ENCODE measurements at places on chromosomes 2 and 18.

- peak; percentile 18 for DNase-seq
These were observed 194.5 kb upstream of the LRRTM1 start for GRCh38 chr2:80499095-80499494.

GRCh38 chr2:28320009-28320365, 72.7 kb upstream of the FOSL2 start:
- no peak for DNase-seq

GRCh38 chr2:189150033-189150432, 29.5 kb downstream of the COL5A2 start:
- no peak for DNase-seq

DNA sequence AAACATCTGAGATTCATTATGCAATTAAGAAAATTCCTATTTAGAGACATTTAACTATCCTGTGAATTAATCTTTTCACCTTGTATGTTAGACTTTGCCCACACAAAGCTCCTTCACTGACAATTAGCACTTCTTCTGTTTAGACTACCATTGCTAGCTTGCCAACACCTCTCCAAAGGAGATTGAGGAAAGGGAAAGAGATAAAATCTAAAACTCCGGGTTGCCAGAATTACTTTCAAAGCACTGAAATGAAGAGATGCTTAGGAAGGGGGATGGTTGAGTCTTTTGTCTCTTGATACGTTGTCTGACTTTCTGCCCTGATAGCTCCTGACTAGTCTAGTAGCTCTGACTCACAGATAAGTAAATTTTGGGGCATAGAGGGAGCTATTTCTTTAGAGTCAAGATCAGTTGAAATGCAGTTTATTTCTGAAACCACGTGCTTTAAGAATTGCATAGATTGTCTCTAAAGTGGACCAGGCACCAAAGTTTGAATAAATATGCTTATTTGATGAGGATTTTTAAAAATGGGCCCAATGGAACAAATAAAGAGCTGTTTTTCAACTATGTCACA, 74.1 kb upstream of the DSEL start:
- no peak for DNase-seq

DNA sequence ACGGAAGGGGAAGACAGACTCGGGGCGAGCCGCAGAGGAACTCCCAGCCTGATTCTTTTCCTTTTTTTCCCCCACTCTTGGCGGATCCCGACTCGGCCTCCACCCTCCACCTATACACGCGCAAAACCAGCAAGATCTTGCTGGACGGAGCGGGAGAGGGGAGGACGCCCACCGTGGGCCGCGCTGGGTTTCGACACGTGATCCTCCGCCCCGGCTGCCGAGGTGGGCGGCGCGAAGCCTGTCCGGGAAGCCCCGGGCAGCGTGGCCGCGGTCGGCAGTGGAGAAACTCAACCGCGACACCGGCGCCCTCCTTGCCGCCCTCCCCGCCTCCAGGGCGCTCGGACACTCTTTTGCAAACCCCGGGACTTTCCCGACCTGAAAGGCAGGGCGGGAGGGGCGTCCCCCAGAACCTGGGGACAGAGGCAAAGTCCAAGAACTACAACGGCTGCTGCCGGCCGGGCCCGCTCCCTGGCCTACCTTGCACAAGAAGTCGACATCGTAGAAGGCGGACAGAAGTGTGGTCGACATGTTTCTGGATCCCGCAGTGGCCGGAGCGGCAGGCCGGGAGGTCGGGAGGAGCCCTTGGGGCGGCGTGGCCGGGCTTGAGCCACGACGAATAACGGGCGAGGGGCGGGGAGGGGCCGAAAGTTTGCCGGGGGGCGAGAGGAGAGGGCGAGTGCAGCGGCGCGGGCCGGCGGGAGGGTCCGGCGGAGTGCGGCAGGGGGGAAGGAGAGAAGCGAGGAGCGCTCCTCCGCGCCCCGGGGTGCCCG, 433 bp downstream of the ZFP36L2 start:
- DNase-seq = peak; percentile 77

GRCh38 chr2:170339750-170340692, 162.1 kb downstream of the MYO3B start:
- no peak for DNase-seq

- no peak for DNase-seq
These were observed 582.6 kb downstream of the NRXN1 start for GRCh38 chr2:50449306-50449705.

DNA sequence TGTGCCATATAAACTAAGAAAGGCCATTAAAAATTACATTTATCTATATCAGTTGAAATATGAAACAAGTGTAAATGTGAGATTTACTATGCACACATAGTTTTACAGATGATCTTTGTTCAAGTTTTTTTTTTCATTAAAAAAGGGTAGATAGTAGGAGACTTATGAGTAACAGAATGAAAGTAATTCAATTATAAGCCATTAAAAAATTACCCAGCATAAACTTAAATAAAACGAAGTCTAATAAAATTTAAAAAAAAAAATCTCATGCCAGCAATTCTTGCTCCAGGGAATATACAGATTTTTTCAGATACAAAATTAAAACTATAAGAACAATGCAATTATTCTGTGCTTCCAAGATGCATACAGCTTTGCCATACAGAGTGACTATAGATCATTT, 118.3 kb upstream of the RNU4ATAC start:
- DNase-seq = no peak

GRCh38 chr2:240395448-240395847, 40.0 kb upstream of the GPC1 start:
- DNase-seq = no peak

DNA sequence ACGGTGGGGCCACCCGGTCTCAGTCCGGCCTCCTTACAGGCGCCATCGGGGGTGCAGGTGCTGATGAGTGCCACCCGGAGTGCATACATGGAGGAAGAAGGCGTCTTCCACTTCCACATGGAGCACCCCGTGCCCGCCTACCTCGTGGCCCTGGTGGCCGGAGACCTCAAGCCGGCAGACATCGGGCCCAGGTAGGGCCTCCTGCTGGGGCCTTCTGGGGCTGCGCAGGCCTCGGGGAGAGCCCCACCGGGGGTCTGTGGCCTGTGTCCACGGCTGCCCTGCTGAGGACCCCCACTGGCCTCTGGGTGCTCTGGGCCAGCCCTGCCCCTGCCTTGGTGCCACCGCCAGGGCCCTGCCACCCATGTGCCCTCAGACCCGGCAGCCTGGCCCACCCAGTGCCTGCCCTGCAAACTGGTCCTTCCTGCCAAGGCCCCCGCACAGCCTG, 4.8 kb downstream of the RNPEPL1 start:
- DNase-seq = no peak

DNA sequence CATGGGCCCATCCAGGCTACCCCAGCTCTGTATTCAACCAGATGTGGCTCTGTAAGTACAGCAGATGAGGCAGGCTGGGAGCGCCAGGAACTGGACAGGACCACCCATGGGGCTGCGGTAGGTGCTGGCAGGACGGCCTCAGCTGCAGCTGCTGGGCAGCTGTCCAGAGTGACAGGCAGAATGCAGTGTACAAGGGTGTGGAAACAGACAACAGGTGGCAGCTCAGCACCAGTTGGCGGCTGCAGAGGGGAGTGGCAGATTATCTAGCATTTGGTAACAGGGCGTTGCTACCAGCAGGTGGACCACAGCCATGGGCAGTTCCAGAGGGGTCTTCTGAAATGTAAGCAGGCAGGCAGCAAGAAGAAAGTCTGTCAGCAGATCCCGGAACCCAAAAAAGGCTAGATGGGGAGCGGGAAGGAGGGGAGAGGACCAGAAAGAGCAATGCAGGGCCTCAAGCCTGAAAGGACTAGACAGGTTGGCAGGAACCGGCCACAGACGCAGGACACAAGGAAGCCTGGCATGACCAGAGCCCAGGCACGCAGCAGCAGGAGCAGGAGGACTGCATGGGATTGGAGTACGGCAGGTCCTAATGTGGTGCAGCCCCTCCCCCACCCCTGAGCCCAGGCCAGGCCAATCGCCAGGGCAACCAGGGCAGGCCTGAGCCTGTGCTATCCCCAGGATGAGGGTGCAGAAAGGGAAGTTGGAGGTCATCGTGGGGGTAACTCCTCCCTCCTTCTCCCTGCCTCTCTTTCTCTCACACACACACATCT, 24.7 kb downstream of the PKDCC start:
- DNase-seq = peak; percentile 54

DNA sequence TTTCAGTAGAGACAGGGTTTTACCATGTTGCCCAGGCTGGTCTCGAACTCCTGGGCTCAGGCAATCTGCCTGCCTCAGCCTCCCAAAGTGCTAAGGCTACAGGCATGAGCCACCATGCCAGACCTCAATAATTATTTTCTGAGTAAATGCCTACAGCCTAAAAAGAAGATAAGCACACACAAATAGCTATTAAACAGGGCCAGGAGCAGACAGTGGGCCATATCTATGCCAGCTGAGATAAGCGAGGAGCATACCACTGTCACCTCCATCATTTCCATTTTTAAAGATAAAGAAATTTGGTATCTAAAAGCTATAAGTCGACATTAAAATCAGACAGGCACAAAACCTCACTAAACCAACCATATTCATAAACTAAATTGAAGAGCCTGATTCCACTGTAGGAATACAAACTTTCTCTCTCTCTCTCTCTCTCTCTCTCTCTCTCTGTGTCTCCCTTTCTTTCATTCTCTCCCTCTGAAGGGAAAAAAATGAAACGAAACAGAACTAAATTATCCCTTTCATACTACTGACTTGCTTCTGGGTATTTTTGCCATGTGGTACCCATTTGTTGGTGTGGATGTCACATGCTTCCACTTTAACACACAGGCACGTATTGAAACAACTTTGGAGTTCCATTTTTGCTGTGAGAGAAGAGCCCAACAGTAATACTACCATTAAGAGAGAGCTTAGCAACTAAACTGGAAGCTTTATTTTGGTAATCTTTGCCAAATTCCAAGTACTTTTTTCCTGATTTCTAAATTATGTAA, 51.0 kb downstream of the FARSB start:
- no peak for DNase-seq

GRCh38 chr2:150609831-150610582, 122.5 kb upstream of the RND3 start:
- DNase-seq = no peak

DNA sequence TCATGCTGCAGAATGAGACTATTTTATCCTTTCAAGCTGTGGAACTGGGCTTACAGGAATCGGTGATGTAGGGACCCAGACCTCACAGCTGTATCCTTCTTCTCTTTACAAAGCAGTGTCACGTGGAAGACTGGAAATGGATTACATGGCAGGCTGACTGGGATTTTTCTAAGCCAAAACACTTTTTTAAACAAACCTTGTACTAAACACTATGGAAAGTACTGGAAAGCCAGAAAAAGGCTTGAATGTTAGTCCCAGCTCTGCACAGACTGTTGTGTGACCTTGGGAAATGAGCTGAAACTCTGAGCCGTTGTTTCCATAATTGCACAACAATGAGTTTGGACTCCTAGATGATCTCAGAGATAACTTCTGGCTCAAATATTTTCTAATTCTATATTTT, 7.6 kb upstream of the ADAM23 start:
- DNase-seq = peak; percentile 33

- peak; percentile 24 for DNase-seq
These were observed 195.5 kb downstream of the L3MBTL4 start for GRCh38 chr18:6219116-6219717.

DNA sequence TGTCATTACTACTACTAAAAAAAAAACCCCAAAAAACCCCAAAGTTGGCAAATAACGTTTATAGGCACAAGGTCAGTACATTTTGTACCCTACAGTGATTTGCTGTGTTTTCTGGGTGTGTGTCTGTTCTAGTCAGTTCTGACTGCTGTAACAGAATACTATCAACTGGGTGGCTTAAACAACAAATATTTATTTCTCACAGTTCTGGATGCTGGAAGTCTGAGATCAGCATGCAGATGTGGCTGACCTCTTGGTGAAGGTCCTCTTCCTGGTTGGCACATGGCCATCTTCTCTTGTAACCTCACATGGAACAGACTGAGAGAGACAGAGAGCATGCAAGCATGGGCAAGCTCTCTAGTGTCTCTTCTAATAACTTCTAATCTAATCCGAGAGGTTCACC, 103.1 kb downstream of the CERS6 start:
- no peak for DNase-seq

- peak; percentile 53 for DNase-seq
These were observed 103.3 kb downstream of the EXOC6B start for GRCh38 chr2:72722492-72723070.

- DNase-seq = peak; percentile 41
These were observed at the start of gene GPBAR1 for GRCh38 chr2:218260742-218261422. Gene GPBAR1 (plus strand): TSS chr2:218261015. CDS start chr2:218262725, 1,710 bp downstream.

DNA sequence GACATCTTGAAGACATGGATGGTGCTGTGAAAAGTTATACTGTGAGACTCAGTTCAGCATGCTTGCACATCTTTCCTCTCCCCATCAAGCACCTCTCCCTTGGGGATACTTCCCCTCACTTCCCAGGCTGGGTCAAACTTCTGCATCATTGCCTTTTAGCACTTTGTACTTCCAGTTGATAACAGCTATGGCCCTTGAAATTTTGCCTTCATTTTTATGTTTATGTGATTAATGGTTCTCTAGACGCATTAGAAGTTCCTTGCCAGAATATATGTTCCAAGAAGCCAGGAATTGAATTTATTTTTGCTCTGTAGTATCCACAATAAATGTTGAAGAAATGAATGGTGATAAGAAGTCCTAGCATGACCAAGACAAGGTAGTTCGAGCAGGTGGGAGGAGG, 120.9 kb upstream of the ST6GAL2 start:
- DNase-seq = no peak

DNA sequence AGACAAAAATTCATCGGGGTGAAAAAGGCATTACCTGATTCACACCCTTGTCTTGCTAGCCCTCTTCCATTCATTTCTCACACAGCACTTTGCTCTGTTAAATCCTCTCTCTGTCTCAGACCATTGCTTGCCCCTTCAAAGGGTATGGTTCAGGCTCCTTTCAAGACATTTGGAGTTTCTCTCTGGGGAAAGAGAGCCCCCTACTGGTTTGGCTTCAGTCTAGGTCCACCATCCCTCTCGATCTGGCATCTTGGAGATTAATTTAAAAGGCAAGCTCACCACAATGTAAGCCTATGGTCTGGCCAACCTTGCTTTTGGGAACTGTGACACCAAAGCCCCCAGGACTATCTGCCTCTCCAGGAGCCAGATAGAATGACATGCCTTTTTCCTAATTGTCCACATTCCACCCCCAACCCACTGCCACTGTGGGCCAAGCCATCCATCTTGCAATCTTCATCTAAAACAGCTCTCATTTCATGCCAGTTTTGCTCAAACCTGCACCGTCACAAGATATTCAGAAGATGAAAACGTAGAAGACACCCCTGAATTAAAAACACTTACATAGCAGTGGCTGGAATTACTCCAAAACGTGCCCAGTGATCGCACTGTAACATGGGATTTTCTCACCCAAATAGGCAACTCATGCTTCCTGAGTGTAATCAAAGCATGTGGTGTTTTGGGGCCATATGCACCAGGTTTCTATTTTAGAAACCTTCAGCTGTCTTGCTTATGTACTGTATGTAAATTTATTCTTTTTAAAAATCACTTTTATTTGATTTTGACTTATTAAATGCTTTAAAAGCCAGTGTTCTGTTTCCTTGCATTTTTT, 93.9 kb downstream of the FARSB start:
- peak; percentile 41 for DNase-seq

GRCh38 chr2:12277241-12278034, 439.3 kb upstream of the TRIB2 start:
- no peak for DNase-seq
